ENCODE measurements at places on chromosomes 1 and 21.

GRCh38 chr1:36425791-36426190, 24.5 kb downstream of the OSCP1 start:
- DNase-seq, result no peak

GRCh38 chr21:45088729-45089128, 14.3 kb downstream of the ADARB1 start:
- no peak for DNase-seq

DNA sequence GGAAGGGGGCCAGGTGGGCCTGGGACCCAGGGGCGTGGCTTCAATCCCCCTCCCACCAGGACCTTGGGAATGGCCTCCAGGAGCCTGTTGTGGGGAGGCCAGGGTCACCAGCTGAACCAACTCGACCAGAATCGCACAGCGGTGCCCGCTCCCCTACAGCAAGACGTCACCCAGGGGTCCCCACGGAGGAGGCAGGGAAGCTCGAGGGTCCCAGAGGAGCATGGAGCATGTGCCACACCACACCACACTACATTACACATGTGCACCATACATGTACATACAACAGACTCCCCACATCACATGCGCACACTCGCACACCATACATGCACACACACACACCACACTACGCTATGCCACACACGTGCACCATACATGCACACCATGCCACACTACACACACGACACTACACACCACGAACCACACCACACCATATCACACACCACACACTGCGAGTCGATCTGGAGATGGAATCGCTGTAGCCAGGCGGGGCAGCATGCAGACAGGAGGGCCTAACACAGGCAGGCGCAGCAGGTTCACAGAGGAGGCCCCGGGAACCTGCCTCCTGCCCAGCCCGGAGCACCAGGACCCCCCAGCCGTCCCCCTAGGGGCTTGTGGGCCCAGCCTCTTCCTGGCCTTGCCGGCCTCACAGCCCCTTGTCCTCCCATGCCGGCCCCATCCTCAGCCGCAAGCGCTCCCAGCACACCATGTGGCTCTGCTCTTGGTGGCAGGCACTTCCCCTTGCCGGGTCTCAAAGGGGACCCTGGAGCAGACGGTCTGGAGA, 596 bp downstream of the ITGB2 start:
- no peak for DNase-seq

GRCh38 chr1:220579317-220579716, 51.4 kb downstream of the MARK1 start:
- no peak for DNase-seq

DNA sequence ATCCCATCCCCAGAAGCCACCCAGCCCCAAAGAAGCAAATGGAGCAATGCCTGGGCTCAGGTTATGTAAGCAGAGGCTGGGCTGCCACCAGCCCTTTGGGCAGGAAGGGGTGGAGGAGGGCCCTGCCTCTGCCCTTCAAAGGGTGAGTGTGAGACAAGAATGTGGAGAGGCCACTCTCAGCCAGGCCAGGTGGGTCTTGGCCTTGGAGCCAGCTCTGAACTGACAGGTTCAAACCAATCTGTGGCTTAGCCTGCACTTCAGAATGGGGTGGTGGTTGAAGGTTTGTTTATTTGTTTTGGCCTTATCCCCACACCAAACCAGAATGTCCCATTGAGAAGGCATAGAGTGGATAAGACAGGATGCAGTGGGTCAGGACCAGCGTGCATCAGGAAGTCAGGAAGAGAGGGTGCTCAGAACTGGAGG, 29.8 kb downstream of the C1orf116 start:
- DNase-seq, result no peak

DNA sequence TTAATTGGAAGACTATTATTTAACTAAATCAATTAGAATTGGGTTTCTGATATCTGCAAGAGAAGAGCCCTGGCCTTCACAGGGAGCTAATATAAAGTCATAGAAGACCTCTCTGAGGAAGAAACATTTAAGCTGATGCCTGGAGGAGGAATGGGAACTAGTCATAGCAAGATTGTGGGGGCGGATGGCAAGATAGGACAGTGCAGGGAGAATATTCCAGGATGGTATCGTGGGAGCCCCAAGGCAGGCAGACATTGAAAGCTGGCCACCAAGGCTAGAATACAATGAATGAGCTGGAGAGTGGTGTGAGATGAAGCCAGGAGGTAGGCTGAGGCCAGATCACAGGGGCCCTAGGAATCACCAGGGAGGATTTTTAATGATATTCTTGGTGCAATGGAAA, 20.8 kb upstream of the MYSM1 start:
- DNase-seq, result no peak

GRCh38 chr21:26948194-26948593, 18.7 kb downstream of the ADAMTS5 start:
- DNase-seq, result no peak

- no peak for DNase-seq
These were observed 43.6 kb downstream of the LRRN2 start for GRCh38 chr1:204641936-204642335.

- DNase-seq, result peak; percentile 18
These were observed 174.2 kb downstream of the PTPRU start for GRCh38 chr1:29410476-29410875.

DNA sequence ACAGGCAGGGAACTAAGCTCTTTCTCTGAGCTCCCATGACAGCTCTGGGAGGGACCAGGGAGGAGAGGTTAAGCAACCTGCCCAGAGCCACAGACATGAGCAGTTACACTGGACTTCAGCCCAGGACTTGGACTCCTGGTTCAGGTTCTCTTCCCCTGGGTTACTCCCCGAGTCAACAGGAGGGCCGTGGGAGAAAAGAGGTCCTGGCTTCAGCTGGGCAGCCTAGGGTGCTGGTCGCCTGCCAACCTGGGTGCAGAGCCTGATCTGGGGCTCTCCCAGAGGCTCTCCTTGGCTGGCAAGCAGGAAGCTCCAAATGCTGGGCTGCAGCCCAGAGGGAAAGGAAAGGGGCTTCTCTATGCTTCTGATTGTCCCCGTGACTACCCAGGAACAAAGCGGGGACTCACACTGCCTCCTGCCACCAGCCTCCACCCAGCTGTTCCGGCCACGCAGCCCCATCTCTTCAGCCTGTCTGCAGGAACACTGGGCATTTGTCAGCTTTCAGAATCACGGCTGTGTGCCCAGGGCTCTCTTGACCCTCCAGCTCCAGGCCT, 141.8 kb downstream of the HIVEP3 start:
- DNase-seq, result no peak

DNA sequence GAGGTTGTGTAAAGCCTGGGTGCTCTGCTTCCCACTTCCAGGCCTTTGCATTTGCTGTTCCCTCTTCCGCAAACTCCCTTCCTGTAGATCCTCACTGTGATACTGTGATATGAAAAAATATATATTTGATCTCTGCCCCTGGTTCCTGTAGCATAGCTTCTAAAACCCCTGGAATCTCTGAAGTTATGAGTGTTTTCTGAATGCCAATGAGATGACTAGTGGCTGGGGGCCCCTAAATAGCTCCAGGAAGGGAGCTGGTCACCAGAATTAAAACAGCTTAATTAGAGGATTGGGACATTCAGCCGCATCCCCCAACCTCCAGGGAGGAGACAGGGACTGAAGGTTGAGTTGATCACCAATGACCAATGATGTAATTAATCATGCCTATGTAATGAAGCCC, 21.9 kb downstream of the DUSP10 start:
- DNase-seq, result no peak

DNA sequence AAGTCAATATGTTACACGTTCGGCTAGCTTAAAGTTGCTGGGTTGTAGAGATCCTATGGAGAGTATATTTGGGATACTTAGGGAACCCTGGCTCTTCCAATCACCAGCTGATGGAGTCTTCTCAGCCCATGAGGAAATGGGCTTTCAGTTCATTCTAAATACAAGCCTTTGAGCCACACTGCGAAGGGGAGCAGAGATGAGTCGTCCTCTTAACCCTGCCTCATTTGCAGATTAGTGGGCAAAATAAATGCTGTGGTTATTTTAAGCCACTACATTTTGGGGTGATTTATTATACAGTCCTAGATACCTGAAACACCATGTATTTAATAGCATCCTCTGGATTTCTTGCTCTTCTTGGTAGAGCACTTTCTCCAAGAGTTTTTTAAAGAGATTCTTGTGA, 19.0 kb upstream of the VCAM1 start:
- DNase-seq, result no peak

GRCh38 chr21:43598416-43599120, 60.7 kb downstream of the HSF2BP start:
- no peak for DNase-seq

- DNase-seq, result peak; percentile 77
These were observed 163.4 kb upstream of the USP24 start for GRCh38 chr1:55378582-55378981.

- DNase-seq, result no peak
These were observed 17.3 kb upstream of the ABCG1 start for GRCh38 chr21:42201615-42202161.

DNA sequence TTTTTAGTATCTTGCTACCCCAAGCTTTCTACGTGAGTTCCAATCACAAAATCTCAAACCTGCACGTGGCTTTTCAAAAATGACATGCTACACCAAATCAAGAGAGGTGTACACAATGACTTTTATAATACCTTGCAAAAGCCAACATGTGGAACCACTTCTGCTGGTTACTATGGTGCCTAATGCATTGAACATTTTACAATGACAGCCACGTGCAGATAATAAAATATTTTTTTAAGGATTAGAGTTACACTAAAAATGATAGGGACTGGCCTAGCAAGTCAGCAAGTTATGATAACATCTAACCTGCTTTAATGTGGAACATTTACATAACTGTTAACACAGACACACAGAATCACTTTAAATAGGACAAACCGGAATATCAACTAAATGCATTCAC, 30.2 kb downstream of the EYA3 start:
- DNase-seq, result no peak

DNA sequence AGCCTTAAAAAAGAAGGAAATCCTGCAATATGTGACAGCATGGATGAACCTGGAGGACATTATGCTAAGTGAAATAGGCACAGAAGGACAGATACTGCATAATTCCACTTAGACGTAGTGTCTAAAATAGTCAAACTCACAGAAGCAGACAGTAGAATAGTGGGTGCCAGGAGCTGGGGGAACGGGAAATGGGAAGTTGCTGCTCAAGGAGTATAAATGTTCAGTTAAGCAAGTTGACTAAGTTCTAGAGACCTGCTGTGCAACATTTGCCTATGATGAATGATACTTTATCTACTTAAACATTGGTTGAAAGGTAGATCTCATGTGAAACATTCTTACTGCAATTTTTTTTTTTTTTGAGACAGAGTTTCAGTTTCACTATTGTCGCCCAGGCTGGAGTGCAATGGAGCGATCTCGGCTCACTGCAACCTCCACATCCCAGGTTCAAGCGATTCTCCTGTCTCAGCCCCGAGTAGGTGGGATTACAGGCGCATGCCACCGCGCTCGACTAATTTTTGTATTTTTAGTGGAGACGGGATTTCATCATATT, 197.8 kb downstream of the HIVEP3 start:
- no peak for DNase-seq

DNA sequence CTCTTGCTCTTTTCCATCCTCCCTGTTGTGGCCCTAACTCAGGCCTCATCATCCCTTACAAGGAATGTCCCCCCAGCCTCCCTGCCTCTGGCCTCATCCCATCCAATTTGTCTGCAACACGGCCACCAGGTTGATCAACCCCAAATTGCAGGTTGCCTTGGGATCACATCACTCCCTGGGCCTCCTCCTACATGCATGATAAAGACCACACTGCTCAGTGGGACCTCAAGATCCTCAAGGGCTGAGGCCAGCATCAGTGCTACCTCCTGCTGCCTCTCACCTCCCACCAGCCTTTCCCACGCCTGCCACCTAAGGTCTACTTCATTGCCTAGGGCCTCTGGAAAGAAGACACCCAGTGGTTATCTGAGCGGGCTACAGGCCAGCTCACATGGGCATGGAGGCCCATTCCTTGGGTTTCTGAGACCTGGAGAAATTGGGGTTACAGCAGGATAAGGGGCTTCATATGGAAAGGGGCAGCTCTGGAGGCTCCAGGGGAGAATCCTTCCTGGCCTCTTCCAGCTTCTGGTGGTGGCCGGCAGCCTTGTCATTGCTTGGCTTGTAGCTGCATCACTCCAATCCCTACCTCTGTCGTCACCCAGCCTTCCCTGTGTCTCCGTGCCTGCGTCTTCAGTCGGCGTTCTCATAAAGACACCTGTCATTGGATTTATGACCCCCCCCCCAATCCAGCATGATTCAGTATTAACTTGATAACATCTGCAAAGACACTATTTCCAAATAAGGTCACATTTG, 60.5 kb downstream of the KLHDC7A start:
- no peak for DNase-seq

DNA sequence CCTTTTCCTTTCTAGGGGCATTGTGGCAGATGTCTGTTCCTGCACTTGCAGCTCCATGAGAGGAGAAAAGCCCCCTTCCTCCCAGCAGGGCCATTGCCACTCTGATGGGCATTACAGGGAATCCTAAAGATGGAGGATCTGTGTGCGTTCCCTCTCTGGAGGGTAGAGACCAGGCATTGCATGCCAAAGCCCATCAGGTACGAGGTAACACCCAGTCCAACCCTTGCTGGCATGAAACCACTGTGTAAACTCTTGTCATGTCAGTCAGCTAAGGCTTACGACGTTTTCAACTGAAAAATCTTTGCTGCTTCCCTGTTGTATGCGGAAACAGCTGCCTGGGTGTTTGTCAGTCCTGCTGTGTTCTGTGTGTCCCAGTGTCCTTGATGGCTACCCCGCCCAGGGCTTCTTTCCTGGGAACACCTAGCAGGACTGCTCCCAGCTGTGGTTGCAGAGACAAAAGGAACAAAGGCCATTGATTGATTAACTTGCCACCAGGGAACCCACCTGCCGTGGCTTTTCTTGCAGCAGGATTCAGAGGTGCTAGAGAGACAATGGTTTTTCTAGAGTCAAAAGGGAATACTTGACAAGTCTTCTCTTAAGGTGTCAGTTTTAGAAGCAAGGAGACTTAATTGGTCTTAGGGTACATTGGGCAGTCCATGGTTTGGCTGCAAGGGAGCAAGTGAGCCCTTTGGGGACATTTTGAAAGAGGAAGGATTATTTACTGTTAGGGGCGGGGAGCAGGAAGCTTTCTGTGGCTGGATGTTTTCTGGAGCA, 24.6 kb downstream of the B3GALT5 start:
- DNase-seq, result peak; percentile 52

DNA sequence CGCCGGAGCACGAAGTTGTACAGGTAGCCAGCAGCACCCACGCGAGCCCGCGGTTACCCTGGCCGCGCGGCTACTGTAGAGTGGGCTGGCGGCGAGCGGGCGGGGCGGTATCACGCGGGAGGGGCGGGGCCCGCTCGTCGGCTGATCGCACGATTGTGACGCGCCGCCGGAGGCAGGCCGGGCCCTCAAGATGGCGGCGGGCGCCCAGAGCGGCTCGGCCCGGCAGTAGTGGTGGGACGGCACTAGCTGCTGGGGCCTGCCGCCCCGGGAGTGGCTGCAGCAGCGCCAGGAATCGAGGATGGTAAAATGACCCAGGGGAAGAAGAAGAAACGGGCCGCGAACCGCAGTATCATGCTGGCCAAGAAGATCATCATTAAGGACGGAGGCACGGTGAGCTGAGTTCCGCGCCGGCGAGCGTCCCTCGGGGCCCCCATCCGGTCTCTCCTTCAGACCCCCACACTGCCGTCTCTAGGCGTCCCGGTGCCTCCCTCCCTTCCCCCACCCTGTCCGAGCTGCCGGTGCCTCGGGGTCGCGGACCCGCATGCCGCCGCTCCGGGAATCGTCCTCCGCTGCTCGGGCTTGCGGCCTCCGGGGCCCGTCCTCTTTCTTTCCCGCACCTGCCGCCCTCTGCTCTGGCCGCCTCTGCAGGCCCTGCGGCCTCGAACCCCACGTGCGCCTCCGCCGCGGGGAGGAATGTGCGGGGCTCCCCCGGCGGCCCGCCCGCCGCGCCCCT, 68.3 kb downstream of the SLC35A3 start:
- peak; percentile 95 for DNase-seq
